ENCODE measurements at places on chromosomes 2 and 18.

DNA sequence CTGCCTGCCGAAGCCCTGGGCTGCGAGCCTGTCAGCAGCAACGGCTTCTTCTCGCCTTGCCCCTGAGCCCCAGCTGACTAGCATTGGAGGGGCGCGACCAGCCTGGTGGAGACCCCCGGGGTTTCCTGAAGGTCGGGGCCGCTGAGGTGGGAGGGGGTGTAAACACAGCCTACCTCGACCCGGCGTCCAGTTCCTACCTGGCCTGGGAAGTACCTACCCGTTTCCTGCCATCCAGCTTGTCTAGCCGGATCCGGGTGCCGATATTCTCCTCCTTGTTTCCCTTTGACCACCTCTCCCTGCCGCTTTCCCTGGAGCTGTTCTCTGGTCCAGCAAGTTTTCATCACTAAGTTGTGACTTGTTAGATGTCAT lies 511 bp downstream of the MOB4 start:
- DNase-seq: no peak

- DNase-seq: no peak
Measured at GRCh38 chr18:71238974-71239624, 950.3 kb downstream of the SOCS6 start.

DNA sequence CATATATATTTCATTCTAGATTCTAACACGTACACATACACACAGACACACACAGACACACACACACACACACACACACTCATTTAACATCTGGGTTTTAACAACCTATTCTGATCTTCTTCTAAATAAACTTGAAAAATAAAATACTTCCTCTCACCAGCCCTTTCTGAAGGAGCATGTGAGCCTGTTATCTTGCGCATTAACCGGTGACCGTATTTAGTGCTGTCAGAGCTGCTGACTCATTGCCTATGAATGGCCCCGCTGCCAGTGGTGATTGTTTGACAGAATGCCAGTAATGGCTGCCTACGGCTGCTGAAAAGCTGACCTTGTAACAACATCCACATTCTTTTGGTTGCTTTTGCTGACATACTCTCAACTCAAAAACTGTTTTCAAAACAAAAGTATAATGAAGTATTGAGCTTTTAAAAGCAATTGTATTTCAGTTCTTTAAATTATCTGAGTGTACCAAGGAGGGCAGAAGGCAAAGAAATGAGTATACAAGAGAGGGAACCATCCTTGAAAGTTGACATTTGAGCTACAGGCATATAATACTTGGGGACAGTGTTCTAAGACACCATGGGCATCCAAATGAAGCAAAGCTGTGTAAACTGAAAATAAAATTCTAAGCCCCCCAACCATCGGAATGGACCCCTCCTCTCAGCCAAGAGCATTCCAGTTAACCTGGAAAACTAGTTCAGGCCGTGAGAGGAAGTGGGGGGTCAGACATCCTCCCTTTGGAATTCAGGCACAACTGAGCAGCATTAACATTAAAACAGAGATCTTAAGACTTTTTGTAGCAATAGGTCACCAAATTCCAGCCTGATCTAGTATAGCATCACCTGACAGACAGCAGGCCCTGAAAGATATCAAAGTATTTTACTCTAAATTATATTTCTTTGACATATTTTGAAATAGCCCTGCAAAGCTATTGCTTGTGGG lies 50.2 kb upstream of the DTNA start:
- no peak for DNase-seq

DNA sequence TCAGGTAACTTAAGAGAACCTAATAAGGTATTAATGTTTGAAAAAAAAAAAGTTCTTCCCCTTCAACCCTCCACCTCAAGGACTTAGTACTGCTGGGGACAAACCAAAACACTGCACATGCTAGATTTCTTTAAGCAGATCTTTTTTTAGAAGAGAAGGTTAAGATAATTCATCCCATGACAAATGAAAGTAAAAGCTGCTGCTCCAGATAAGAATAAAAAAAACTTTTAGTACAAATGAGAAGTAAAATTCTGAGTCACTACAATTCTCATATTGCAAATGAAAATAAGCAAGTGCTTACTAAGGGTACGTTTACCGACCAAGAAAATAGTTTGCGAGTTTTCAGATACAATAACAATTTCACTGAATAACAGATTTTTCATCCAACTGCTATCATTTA lies 8.9 kb downstream of the STAM2 start:
- DNase-seq: no peak

DNA sequence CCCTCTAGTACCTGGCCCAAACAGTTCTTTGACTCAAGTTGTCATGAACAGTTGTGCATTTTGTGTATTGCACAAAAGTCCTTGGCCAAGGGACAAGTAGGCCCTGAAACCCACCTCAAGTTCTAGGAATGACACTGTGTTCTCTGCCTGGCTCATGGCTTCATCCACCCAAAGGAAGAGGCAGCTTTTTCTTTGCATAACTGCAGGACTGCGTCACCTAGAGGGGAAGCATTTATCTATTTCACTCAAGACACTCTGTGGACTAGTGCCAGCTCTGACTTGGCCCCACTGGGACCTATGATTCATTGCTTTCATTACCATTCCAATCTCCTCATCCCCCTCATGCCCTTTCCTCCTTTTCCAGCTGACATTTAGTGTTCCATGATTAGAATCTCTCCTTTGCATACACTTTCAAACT lies 119.3 kb upstream of the SIX2 start:
- no peak for DNase-seq

GRCh38 chr2:217302856-217303255 lies 443.0 kb upstream of the TNP1 start:
- no peak for DNase-seq
